ENCODE measurements at places on chromosomes 2 and 18. TPM values are rescaled to one million over a fixed set of nuclear protein-coding genes. Genes with fewer than 3 reads are reported as not detected.

DNA sequence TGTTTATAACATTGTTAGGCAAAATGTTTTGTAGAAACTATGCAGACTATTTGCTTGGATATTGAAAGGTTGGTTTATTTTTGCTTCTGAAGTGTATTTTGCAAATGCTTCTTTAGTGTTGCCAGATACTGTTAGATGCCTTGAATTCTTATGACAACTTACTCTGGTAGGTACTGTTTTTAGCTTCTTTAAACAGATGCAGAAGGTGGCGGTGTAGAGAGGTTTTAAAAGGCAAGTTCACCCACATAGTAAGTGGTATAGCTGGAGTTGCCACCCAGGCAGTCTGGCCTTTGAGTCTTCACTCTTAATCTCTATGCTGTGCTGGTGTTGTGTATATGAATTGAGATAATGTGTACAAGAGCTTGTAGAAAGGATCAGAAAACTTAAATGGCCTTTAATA is 3.6 kb downstream of the PCYOX1 start:
- DNase-seq = no peak

- DNase-seq = no peak
Measured at GRCh38 chr2:127453392-127454171, 35.4 kb downstream of the PROC start.

Gene FAM124B
- total RNA-seq = 0.14 TPM

GRCh38 chr2:172516299-172516698 is 39.6 kb upstream of the PDK1 start:
- DNase-seq = no peak

Gene SLC66A3
- 12.3 TPM for total RNA-seq

GRCh38 chr18:25341831-25342230 is 10.1 kb downstream of the ZNF521 start:
- DNase-seq = no peak

Gene CDK15
- total RNA-seq = not detected

GRCh38 chr2:107008843-107009242 is 122.9 kb upstream of the ST6GAL2 start:
- no peak for DNase-seq
